T follicular helper cell (primary cell): ENCODE measurements at places on chromosomes 7 and 10.
A peak's percentile ranks its signal among the peaks of the same experiment; 100 is the strongest.

- DNase-seq, result peak; percentile 1
These were observed 452 bp downstream of the ATE1 start for GRCh38 chr10:121927318-121927840.

DNA sequence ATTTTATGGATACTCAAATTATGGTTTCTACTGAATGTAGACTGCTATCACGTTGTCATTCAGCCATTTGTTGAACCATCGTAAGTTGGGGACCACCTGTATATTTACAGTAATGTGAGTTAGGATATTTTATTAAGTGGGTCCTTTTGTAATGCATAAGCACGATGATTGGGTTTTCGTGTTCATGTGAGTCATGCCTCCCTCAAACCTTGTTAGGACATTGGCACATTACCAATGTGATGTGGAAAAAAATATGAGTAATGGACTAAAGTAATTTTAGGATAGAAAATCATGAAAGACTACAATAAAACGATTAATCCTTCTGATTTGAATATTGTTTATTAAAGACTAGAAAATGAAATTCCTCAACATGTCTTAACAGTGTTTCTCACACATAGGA lies 8.7 kb downstream of the SMC3 start:
- no peak for DNase-seq

GRCh38 chr10:29324220-29324841 lies 35.5 kb downstream of the LYZL1 start:
- no peak for DNase-seq

DNA sequence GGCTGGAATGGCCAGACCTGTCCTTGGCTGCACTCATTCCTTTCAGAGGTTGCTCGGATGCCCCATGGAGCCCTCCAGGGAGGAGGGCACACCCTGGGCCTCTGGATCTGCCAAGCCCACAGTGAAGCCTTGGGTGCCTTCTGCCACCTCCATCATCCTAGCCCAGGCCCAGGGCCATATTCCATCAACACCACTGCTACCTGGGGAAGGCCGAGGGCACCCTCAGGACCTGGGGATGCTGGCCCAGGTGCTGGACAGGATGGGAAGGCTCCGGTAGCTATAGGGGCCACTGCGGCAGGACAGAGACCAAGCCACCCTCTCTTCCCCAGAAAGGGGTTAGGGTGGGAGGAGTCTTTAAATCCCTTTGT lies 810 bp downstream of the OPN4 start:
- no peak for DNase-seq

DNA sequence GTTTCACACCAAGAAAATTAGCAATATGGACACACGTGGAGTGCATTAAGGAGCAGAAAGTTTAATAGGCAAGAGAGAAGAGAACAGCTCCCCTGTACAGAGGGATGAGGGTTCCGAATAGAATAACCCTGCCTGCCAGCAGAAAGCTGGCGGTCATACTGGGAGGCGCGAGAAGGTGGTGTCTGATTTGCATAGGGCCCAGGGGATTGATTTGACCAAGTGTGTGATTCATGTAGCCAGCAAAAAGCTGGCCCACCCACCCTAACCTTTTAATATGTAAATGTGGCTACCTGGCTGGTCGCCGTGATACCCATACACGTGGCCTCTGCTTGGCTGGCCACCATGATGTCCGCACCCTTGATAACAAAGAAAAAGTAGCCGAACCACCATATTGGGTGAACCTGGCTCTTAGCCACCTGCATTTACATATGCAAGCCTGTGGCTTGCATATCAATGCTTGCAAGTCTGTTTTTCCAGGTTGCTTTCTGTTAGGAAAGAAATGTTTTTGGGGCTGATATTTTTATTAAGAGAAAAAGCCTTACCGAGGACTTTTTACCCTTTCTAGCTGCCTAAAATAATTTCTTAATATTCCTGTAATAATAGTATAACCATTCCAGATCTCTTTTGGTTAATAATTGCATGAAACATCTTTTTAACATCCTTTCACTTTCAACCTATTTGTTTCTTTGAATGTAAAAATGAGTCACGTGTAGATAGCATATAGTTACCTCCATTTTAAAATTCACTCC lies 20.5 kb upstream of the VWDE start:
- DNase-seq, result no peak

DNA sequence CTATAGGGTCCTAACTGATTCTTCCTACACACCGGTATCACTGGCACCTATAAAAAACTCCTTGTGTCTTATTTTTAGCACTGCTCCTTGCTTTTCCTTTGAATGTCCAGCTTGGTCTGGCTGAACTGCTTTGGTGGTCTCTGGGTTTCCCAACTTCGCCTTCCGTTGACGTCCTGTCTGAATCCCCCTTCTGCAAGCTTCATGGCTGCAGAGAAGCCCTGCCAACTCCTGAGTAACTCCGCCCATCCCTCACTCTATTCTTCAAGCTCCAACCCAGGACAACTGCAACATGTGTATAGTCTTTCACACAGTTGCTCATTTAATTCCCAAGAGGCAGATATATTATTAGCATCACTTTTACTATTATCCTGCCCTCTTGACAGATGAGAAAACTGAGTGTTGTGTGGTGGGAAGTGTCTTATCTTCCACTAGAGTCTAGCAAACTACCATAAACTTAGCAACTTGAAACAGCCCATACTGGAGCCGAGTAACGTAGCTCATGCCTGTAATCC lies 40.9 kb downstream of the MTURN start:
- DNase-seq, result no peak

- no peak for DNase-seq
These were observed 131.4 kb upstream of the ODAD2 start for GRCh38 chr10:28130267-28130666.

DNA sequence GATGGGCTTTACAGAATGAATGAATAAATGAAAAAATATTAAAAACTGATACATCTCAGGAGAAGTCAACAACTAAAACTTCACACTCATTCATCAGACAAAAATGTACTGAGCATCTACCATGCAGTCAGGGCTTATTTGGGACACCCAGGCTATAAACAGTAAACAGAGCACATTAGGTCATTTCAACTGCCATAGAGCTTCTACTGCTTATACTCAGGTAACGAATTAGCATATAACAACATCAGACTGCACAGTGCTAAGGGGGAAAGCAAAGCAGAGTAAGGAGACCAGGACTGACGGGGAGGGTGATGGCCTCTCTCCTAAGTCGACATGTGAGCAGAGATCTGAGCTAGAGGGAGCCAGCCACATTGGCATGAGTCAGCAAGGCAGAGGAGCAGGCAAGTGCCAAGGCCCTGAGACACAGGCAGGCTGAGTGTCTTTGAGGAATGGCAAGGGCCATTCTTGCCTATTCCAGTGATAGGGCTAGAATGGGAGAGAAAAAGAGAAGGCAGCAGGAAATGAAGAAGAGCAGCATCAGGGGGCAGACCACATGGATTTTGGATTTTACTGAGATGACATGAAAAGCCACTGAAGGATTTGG lies 528.9 kb downstream of the PARD3 start:
- no peak for DNase-seq

DNA sequence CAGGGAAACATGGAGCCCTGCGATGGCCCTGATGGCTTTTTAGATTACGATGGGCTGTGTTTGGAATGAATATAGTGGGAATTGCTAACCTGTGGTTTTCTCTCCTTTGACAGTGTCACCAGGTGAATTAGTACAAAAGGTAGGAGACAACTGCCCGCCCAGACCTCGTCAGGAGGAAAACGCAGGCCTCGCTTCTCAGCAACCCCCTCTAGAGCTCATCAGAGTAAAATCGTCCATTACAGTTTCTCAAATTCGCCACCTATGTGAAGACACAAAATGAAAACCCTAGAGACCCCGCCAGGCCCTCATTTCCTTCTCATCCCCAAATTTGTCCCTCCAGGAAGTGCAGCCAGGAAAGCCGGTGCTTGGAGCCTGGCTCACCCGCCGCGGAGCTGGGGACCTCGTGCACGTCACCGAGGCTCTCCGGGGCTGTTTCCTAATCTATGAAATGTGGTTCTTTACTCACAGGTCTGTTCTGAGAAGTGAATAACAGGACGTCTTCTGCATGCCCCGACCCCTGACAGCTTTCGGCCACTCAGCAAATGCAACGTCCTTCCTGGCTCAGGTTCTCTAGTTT lies 143.7 kb downstream of the VIPR2 start:
- DNase-seq, result no peak

- DNase-seq, result no peak
These were observed 49.8 kb upstream of the PDZD8 start for GRCh38 chr10:117424883-117425649.

DNA sequence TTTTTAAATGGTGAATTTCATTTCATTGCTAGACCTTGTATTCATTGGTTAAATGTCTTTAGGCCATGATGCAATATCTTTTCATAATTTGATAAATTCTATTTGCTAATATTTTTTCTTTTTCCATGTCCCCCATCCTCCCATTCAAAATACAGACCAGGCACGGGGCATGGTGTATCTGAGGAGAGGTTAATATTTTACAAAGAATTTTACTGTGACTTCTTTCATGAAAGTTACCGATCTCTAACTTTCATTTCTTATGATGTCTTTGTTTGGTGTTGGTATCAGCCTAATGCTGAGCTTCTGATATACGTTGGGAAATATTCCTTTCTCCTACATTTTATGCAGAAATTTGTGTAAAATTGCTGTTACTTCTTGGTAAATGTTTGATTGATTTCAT lies 216.7 kb upstream of the IGFBP3 start:
- no peak for DNase-seq

- DNase-seq, result no peak
These were observed 3.9 kb upstream of the OGDH start for GRCh38 chr7:44602576-44602910.

GRCh38 chr7:143279186-143280098 lies 5.3 kb upstream of the TMEM139 start:
- no peak for DNase-seq

GRCh38 chr10:33722067-33722466 lies 387.6 kb upstream of the NRP1 start:
- DNase-seq, result no peak

DNA sequence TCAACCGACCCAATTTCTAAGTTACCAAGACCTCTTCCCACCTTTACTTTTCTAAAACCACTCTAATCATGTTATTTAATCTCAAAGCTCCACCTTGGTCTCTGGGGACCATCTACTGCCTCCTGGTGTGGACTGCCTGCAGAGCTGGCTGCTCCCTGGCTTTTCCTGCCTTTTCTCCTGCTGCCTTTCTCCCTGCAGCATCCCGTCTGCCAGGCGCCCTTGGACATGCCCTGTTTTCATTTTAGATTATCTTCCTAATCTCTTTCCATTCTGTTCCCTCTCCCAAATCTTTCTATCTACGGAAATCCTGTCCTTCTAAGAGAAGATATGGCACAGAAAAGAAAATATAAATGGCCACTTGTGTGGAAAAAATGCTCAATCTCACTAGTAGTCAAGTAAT lies 23.1 kb downstream of the TCAF1 start:
- no peak for DNase-seq

GRCh38 chr10:98047009-98047741 lies 16.8 kb upstream of the CRTAC1 start:
- no peak for DNase-seq

DNA sequence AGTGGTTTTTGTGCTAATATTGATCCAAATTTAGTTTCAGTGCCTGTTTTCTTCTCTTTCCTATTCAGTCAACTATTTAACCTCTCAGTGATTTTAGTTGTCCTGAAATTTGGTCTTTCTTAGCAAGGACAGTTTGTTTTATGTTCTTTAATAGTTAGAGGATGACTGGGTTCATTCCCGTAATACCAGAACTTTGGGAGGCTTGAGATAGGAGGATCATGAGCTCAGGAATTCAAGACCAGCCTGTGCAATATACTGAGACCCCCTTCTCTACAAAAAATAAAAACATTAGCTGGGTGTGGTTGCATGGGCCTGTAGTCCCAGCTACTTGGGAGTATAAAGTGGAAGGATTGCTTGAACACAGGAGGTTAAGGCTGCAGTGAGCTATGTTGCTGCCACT lies 148.3 kb downstream of the EXOC4 start:
- DNase-seq, result no peak

DNA sequence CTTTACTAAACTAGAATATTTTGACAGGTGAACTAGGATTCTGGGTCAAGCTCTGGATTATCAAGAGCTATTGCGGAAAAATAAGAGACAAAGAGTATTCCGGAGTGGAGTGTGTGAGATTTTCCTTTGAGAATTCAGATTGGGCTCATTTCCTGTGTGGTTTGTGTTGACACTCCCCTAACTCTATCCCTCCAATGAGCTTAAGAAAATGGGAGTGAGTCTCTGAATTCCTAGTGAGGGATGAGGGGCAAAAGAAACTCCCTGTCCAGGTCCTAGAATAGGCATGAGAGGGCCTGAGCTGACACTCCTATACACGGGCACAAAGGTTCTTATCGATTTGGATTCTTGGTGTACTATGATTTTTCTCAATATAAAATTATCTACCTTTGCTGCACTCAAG lies 10.2 kb downstream of the KLF14 start:
- no peak for DNase-seq

GRCh38 chr7:96663457-96663856 lies 46.2 kb downstream of the SEM1 start:
- no peak for DNase-seq
